ENCODE measurements at places on chromosomes 6 and 20.

DNA sequence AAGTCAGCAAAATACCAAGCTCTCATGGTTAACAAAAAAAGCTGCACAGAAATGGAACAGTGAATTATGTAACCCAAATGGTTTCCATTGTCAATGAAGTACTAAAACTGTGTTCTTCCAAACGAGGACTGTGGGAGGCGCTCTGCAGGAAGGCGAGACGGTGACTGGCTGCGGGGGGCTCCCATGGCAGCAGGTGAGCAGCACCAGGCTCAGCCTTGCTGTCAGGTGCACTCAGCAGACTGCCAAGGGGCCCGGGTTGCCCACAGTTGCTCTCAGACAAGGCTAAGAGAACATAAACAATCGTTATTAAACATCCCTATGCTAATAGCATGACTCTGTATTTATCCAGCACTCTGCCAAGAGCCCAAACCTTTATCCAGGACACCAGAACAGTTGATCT lies 630.3 kb upstream of the ARID1B start:
- DNase-seq = no peak

DNA sequence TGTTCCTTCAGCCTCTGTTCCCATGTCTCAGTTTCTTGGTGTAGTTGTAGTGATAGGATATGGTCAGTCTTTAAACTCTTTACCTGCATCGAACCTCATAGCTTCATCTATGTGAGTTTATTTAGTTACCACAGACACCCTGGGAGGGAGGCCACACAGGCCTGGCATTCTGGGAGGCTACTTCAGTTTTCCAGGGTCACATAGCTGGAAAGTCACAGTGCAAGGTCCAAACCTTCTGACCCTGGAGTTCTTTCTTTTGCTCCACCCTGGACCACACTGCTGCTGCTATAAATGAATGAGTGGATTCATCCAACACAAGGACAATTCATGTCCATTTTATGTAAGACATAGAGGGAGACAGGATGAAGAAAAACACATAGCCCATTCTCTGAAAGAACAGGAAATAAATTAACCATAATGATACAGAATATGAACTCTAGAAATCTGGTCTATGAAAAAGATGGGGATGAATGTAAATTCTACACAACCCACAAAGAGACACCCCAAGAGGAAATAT lies 60.8 kb downstream of the LAMA4 start:
- DNase-seq = no peak

DNA sequence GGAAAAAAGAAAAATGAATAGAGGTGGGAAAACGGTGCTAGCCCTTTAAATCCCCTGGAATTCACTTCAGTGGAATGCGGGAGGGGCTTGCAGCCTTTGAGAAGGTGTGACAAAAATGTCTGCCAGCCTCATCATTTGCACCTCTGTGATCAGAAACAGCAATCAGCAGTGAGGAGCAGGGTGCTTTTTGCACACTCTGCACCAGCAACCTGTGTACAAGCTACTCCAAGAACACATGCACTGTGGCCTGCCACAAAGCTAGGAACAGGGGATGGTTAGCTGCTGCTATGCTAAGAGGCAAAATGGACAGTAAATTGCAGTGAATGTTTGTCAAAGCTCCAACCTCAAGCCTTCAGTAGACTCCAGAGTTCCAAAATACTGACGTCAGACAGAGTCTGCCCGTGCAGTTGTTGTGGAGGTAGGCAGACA lies 29.7 kb downstream of the GINS1 start:
- peak; percentile 38 for DNase-seq

DNA sequence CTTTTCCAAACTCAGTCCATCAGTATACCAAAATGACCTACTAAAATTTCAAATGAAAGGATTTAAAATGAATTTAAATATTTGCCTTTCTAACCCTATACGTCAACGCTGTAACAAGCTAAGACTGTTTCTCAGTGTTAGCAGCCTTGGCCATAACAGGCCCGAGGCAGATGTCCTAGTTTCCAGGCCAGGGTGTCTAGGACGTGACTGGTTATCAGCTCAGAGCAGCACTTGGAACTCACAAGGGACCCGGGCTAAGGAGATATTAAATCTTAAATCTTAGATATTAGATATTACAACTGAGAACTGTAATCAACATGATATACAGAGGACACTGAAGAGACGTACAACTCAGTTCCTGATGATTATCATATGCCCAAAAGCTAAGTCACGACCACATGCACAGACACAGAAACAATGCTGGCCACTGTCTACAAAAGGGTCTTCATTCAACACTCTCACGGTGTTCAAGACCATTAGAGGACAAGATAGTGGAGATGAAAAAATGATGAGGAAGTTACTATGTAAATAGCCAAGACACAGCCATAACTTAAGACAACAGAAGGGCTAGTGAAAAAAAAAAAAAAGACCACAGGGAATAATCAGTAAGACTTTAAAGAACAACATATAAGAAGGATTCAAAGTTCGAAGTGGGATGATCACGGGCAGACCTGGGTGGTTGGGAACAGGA lies at the start of gene CLDN20:
TSS of gene CLDN20 (plus strand) at position 641 of the 691 bp plus-strand sequence. CDS start 11,707 bp downstream, outside the sequence.
- DNase-seq = no peak

GRCh38 chr6:24126586-24127192 lies 674 bp downstream of the NRSN1 start:
- peak; percentile 59 for DNase-seq

- no peak for DNase-seq
Observed at GRCh38 chr6:117074672-117075071, 190.7 kb upstream of the VGLL2 start.

GRCh38 chr20:17852323-17852722 lies 116.3 kb downstream of the SNX5 start:
- DNase-seq = no peak

GRCh38 chr6:33828764-33829731 lies 25.2 kb upstream of the MLN start:
- DNase-seq = no peak

- peak; percentile 67 for DNase-seq
Observed at GRCh38 chr6:127459231-127459641, at the start of gene KIAA0408. Gene KIAA0408 (minus strand): TSS chr6:127459389. CDS start chr6:127453981, 5,408 bp downstream.

DNA sequence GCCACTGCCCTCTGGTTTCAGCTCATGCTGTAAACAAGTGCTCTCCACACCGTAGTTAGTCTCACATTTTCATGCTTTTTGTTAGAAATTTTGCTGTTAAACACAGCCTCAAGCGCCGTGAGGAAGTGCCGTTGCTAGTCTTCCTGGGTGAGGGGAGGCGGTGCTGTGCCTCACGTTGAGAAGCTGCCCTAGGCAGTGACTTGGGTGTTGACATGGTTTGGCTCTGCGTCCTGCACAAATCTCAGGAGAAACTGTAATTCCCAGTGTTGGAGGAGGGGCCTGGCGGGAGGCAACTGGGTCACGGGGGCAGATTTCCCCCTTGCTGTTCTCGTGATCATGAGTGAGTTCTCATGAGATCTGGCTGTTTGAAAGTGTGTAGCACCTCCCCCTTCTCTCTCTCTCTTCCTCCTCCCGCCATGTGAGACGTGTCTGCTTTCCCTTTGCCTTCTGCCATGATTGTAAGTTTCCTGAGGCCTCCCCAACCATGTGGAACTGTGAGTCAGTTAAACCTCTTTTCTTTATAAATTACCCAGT lies 95.8 kb downstream of the ERMARD start:
- no peak for DNase-seq

GRCh38 chr20:52410182-52410647 lies 218.6 kb upstream of the ZFP64 start:
- DNase-seq = peak; percentile 89

DNA sequence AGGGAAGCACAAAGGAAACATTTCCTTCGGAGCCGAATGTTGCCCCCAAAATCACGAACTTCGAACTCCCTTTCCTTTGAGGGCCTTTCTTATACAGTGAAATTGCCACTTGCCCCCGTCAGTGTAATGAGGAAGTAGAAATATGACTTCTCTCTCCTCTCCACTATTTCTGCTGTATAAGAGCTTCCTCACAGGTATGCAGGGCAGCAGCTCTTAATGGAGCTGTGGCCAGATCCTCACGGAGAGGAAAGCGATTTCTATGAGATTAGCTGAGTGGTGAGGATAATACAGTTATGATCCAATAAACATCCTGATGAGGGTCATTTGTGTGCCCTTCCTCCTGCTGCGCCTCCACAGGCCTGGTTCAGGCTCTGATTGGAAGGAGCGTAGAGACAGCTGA lies 10.8 kb upstream of the CPNE5 start:
- DNase-seq = no peak

All from GM23248 (cell line).